ENCODE measurements at places on chromosomes 11 and 22.

GRCh38 chr11:20596205-20597153 lies 2.9 kb upstream of the SLC6A5 start:
- no peak for DNase-seq

DNA sequence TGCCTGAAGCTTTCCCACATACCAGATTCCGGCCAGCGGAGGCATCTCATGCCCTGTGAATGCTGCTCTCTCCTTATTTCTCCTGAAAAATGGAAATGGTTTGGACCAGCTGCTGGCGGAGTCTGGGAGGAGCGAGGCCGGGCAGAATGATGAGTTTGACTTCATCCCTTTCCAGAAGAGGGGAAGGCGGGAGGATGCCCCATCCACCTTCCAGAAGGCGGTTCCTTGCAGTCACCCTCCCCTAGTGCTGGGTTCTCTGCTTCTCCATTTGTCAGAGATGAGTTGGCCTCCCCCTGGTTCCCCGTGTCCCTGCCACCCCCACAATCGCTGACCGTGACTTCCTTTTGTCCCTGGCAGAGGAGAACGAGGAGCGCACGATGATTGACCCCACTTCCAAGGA lies 75.6 kb downstream of the PARVB start:
- no peak for DNase-seq

GRCh38 chr11:72293910-72294615 lies 50.1 kb upstream of the PHOX2A start:
- DNase-seq, result no peak

GRCh38 chr11:126899961-126900748 lies 100.4 kb downstream of the KIRREL3 start:
- no peak for DNase-seq

DNA sequence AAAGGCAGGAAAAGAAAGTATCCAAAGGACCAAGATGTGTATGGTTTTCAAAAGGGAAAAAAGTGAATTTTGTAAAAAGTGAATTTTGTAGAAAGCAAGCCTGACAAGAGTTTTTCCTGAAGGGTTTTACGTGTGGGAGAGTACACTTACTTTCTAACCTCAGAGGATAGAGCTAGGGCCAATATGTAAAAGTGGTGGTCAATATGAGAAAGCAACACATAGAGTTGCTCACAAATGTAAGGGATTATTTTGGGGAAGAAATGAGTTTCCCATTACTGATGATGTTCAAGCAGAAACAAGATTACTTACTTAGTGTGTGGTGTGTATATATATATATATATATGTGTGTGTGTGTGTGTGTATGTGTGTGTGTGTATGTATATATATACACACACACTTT lies 162.5 kb downstream of the SWAP70 start:
- no peak for DNase-seq

- DNase-seq, result peak; percentile 66
These were observed 8.6 kb upstream of the CD82 start for GRCh38 chr11:44556735-44557409.

All from CD4-positive, alpha-beta memory T cell (primary cell).